ENCODE measurements at places on chromosomes 7 and 10.
A peak's percentile ranks its signal among the peaks of the same experiment; 100 is the strongest.

GRCh38 chr7:123154231-123154860 is 45.4 kb downstream of the SLC13A1 start:
- no peaks in the 10 kb centered on the region for H3K36me3 ChIP-seq
- H3K4me3 ChIP-seq = no peak overlapping the region
- DNase-seq = peak; percentile 1
- no peaks in the 10 kb centered on the region for H3K4me1 ChIP-seq

- H3K4me3 ChIP-seq = no peak overlapping the region
- no peak overlapping the region for H3K27ac ChIP-seq
- no peaks in the 10 kb centered on the region for H3K4me1 ChIP-seq
- H3K36me3 ChIP-seq = no peaks in the 10 kb centered on the region
- no peak for DNase-seq
Measured at GRCh38 chr10:36053775-36054174, 411.7 kb upstream of the FZD8 start.

- H3K27me3 ChIP-seq = no peaks in the 10 kb centered on the region
- H3K4me1 ChIP-seq = peaks cover 8% of the 10 kb centered on the region
- H3K4me3 ChIP-seq = no peak overlapping the region
- no peak for DNase-seq
- H3K27ac ChIP-seq = no peak overlapping the region
Measured at GRCh38 chr7:151705636-151706276, 171.2 kb downstream of the PRKAG2 start.

DNA sequence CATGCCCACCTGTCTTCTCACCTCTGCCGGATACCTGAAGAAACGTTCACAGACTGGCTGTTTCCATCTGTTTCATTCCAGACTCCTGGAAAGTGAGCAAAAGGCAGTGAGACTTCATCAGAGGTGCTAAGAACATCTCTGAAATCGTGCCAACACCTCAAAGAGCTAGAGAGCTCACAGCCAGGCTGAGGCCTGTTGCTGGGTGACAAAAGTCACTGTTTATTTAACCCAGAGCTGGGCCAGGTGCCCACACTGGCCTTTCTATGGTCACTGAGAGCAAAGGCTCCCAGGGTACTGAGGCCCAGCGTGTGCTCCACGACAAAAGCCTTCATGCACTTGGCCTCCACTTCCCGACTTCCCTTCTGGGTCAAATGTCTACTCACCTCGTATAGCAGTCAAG is 3.7 kb upstream of the NANOS1 start:
- no peaks in the 10 kb centered on the region for H3K27me3 ChIP-seq
- H3K27ac ChIP-seq = no peak overlapping the region
- no peak for DNase-seq
- H3K36me3 ChIP-seq = no peaks in the 10 kb centered on the region
- H3K4me3 ChIP-seq = no peak overlapping the region

DNA sequence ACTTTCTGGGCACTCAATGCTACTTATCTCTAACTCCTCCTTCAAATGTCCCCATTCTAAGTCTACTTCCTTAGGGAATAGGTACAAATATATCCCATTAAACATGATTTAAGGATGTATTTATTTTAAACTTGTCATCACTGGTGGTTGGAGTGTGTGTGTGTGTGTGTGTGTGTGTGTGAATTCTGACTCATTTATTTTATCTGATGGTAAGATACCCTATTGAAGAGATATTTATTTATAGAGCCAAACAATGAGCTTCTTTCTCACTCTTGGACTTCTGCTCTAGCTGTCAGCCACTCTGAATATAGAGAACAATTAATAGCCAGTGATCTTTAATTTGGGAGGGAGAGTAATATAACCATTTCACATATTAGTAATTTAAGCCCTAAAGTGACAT is 17.8 kb upstream of the MAGI2 start:
- H3K4me1 ChIP-seq = no peaks in the 10 kb centered on the region
- no peak for DNase-seq
- H3K4me3 ChIP-seq = no peak overlapping the region
- H3K27me3 ChIP-seq = no peaks in the 10 kb centered on the region

- H3K4me3 ChIP-seq = no peak overlapping the region
- peaks cover 43% of the 10 kb centered on the region for H3K4me1 ChIP-seq
- no peak for DNase-seq
- H3K36me3 ChIP-seq = no peaks in the 10 kb centered on the region
Measured at GRCh38 chr10:132450825-132451505, 54.0 kb downstream of the PWWP2B start.

DNA sequence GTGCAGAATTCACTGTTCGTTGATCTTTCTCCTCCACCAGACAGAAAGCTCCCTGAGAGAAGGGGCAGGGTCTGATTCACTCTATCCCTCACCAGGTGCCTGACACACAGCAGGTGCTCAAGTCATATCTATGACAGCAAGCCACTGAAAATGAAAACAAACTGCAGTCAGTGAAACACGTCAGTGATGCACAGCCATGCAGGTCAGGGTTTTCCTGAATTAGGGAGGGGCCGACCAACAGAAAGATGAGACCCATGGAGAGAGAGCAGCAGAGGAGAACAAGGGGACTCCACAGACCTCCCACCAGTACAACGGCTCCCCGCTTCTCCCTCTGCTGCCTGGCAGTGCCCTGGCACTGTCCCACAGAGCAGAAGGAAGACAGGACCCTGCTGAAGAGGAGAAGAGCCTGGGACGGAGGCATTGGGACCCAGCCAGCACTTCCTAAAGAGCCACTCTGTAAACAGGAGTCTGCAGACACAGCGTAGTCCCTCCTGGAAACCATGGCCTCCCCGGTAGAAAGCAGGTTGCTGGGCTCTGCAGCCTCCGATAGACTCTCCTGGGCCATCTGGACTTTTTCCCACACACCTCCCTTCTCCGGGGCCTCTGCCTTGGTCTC is 50.3 kb downstream of the FAM53B start:
- peak overlapping the region; percentile 48 for H3K4me3 ChIP-seq
- peaks cover 74% of the 10 kb centered on the region for H3K4me1 ChIP-seq
- no peak for DNase-seq
- no peaks in the 10 kb centered on the region for H3K27me3 ChIP-seq
- H3K27ac ChIP-seq = no peak overlapping the region

DNA sequence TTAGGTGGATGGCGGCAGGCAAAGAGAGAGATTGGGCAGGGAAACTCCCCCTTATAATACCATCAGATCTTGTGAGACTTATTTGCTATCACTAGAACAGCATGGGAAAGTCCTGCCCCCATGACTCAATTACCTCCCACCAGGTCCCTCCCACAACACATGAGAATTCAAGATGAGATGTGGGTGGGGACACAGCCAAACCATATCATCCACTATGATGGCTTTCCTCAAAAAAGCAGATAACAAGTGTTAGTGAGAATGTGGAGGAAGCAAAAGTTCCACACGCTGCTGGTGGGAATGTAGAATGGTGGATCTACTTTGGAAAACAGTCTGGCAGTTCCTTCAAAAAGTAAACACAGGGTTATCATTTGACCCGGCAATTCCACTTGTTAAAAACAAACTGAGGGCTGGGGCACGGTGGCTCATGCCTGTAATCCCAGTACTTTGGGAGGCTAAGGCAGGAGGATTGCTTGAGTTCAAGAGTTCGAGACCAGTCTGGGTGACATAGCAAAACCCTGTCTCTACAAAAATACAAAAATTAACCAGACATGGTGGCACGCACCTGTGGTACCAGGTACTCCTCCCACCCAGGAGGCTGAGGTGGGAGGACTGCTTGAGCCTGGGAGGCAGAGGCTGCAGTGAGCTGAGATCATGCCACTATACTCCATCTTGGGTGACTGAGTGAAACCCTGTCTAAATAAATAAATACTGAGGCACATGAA is 161.4 kb upstream of the EEPD1 start:
- H3K27ac ChIP-seq = no peak overlapping the region
- DNase-seq = no peak
- H3K4me3 ChIP-seq = no peak overlapping the region
- H3K4me1 ChIP-seq = no peaks in the 10 kb centered on the region

DNA sequence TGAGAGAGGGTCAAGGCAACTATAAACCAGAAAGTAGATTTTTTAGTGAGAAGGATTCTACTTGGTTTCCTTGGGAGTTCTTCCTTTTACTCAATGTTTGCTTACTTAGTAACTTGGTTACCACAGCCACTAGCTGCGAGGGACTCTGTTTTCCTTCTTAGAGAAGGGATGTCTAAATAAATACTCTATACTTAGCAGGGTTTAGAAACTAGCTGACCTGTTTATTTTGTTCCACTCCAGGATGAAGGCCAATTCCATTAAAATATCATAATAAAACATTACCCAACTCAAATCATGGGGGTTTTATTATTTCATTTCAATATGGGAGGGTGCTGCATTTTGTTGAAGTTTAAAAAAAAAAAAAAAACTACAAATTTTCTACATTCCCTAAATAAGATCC is 87.3 kb downstream of the PPP1R3A start:
- no peak overlapping the region for H3K4me3 ChIP-seq
- H3K27ac ChIP-seq = no peak overlapping the region
- no peaks in the 10 kb centered on the region for H3K4me1 ChIP-seq
- no peaks in the 10 kb centered on the region for H3K36me3 ChIP-seq

DNA sequence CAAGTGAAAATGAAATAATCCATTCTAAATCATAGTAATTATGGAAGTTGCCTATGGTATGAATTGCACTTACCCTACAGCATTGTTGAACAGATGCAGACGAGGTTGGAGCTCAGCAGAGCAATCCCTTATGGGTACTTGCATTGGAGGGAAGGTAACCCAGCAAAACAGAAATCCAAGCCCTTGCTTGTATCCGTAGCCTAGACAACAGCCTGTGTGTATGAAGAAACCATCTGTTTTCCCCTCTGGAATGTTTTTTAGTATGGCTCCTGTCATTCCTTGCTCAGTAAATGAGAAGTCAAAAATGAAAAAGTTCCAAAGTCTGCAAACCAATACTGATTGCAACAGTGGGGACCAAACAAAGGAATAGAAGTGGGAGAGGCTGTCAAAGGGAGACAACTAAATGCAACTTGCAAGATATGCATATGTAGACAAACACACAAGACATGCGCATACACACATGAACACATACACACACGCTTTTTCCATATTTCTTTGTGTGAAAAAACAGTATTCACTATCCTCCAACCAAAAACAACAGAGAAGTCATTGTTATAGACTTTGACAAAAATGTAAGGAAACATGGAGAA is 260.8 kb downstream of the DYNC1I1 start:
- no peaks in the 10 kb centered on the region for H3K4me1 ChIP-seq
- H3K36me3 ChIP-seq = no peaks in the 10 kb centered on the region
- DNase-seq = no peak
- no peak overlapping the region for H3K27ac ChIP-seq
- H3K4me3 ChIP-seq = no peak overlapping the region
- H3K27me3 ChIP-seq = peaks cover 13% of the 10 kb centered on the region

- no peaks in the 10 kb centered on the region for H3K4me1 ChIP-seq
- H3K36me3 ChIP-seq = no peaks in the 10 kb centered on the region
- H3K27ac ChIP-seq = no peak overlapping the region
- H3K27me3 ChIP-seq = no peaks in the 10 kb centered on the region
- no peak for DNase-seq
Measured at GRCh38 chr10:19853831-19854230, 37.6 kb downstream of the PLXDC2 start.

GRCh38 chr7:28433699-28434219 is 21.4 kb downstream of the CREB5 start:
- no peak overlapping the region for H3K4me3 ChIP-seq
- H3K27ac ChIP-seq = no peak overlapping the region
- no peak for DNase-seq
- H3K27me3 ChIP-seq = peaks cover 7% of the 10 kb centered on the region
- H3K4me1 ChIP-seq = peaks cover 2% of the 10 kb centered on the region
- H3K36me3 ChIP-seq = no peaks in the 10 kb centered on the region

GRCh38 chr7:88223265-88223664 is 3.4 kb upstream of the SRI start:
- no peaks in the 10 kb centered on the region for H3K27me3 ChIP-seq
- H3K4me3 ChIP-seq = no peak overlapping the region
- DNase-seq = no peak
- H3K4me1 ChIP-seq = peaks cover 8% of the 10 kb centered on the region
- H3K27ac ChIP-seq = no peak overlapping the region

GRCh38 chr7:131100357-131101054 is 227.2 kb upstream of the MKLN1 start:
- peak overlapping the region; percentile 94 for H3K27ac ChIP-seq
- H3K27me3 ChIP-seq = no peaks in the 10 kb centered on the region
- peak; percentile 55 for DNase-seq
- H3K4me1 ChIP-seq = peaks cover 99% of the 10 kb centered on the region
